Calu3 (cell line): ENCODE measurements at places on chromosomes 13 and 19.

- no peak for DNase-seq
Measured at GRCh38 chr13:28137596-28137995, 749 bp upstream of the PAN3 start.

DNA sequence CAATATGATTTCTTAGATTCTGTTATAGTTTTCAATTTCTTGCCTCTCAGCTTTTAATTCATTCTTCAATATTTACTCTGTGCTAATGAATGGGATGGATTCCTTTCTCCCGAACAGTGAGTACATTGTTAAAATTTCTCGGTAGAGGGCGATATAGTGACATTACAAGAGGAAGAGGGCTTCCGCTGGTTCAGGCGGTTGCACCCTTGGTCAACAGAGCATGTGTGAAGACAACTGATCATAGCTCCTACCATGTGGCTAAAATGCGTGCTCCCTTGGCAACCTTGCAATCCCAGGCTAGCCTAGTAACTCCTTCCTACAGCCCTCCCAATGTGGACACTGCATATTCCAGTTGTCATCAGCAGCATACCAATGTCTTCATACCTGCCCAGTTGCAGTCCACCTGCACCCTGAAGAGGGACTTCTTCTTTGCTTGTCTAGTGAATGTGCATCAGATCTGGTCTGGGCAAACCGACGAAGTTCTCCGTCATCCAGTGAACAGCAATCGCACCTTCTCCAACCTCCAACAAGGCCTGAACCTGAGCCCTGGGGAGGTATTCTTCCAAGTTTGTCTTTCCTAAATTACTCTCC is 653.0 kb upstream of the GPC6 start:
- DNase-seq, result no peak

GRCh38 chr13:31074756-31075155 is 86.9 kb downstream of the HSPH1 start:
- DNase-seq, result no peak

- no peak for DNase-seq
Measured at GRCh38 chr13:23889615-23890607, 711 bp upstream of the MIPEP start.

DNA sequence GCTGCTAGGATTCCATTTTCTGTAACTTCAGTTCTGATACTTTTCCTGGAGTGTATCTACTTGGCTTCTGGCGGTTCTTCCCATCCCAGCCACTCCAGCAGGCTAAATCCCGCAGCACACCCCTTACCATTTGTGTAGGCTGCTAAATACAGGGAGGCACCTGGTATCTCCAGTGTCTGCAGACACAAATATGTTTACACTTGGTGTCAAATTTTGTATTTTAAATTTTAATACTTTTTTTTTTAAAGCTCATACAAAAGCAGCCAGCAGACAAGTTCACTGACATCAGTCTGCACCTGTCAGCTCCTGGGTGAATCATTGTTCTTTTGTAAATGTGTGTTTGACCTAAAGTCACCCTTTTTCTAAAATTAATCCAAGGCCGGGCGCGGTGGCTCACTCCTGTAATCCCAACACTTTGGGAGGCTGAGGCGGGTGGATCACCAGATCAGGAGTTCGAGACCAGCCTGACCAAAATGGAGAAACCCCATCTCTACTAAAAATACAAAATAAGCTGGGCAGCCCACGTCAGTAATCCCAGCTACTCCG is 3.4 kb upstream of the ZSCAN4 start:
- DNase-seq, result no peak

GRCh38 chr19:2274931-2275535 is 6.9 kb downstream of the PEAK3 start:
- DNase-seq, result peak; percentile 45

- DNase-seq, result no peak
Measured at GRCh38 chr19:46466536-46467196, 4.7 kb downstream of the PNMA8A start.

GRCh38 chr19:41136636-41137455 is 22.6 kb downstream of the CYP2F1 start:
- no peak for DNase-seq

- DNase-seq, result no peak
Measured at GRCh38 chr19:12606796-12607195, 3.8 kb downstream of the ZNF490 start.

GRCh38 chr13:88189728-88190127 is 518.6 kb downstream of the SLITRK5 start:
- no peak for DNase-seq

GRCh38 chr13:108266321-108266990 is 3.1 kb upstream of the TNFSF13B start:
- DNase-seq, result no peak

GRCh38 chr19:2923510-2923909 is 21.3 kb downstream of the ZNF77 start:
- no peak for DNase-seq

- no peak for DNase-seq
Measured at GRCh38 chr13:109271061-109271460, 515.3 kb downstream of the IRS2 start.

GRCh38 chr19:13150931-13151604 is 857 bp downstream of the IER2 start:
- DNase-seq, result no peak

DNA sequence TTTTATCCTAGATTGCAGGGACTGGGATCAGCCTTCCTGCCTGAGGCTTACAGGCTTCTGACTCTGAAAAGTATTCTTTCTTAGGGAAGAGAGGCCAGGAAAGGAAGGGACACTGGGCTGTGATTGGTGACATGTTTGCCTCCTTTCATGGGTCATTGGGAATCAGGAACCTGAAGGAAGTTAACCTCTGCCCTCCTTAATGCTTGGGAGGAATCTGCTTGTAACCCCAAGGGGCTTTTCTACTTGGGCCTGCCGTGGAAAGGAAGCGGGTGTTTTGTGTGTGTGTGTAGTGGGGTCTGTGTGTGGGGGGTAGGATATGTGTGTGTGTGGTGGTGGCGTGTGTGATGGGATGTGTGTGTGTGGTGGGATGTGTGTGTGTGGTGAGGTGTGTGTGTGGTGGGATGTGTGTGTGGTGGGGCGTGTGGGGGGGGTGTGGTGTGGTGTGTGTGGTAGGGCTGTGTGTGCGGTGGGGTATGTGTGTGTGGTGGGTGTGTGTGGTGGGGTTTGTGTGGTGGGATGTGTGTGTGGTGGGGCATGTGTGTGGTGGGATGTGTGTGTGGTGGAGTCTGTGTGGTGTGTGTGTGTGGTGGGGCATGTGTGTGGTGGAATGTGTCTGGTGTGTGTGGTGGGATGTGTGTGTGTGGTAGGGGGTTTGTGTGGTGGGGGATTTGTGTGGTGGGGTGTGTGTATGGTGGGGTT is 41.3 kb upstream of the NPAS1 start:
- no peak for DNase-seq

- DNase-seq, result no peak
Measured at GRCh38 chr13:45055902-45056648, 64.2 kb upstream of the GTF2F2 start.

- peak; percentile 24 for DNase-seq
Measured at GRCh38 chr13:52411629-52412028, 5.7 kb upstream of the THSD1 start.

- DNase-seq, result no peak
Measured at GRCh38 chr13:73107970-73108369, 49.2 kb downstream of the KLF5 start.

DNA sequence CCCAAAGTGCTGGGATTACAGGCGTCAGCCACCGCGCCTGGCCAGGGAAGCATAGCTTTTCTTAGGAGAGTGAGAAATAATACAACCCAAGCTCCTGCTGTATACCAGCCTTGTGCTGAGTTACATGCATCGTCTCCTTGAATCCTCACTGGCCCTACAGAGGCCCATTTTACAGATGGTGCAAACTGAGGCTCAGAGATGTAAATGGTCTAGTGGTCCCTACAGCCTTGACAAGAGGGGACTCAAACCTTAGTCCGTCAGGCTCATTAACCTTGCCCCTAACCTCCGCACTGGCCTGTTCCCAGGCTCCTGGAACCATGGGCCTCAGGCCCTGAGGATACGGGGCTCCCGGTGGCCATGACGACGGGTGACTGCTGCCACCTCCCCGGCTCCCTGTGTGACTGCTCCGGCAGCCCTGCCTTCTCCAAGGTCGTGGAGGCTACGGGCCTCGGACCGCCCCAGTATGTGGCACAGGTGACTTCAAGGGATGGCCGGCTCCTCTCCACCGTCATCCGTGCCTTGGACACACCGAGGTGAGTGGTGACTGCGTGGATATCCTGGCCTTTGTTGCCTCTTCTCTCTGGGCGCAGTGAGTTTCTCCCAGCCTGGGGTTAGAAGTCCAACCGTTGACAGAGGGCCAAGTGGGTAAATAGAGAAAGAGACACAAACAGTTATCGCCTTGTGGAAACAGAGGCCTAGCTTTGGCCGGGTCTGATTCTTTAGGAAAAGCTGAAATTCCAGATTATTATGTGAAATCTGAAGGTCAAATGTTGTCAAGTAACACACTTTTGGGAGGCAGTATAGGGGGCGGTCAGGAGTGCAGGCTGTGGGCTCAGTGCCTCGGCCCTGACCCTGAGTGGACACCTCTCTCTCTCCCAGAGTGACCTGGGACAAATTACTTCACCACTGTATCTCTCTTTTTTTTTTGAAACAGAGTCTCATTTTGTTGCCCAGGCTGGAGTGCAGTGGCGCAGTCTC is 8.7 kb downstream of the MARCHF2 start:
- DNase-seq, result no peak

DNA sequence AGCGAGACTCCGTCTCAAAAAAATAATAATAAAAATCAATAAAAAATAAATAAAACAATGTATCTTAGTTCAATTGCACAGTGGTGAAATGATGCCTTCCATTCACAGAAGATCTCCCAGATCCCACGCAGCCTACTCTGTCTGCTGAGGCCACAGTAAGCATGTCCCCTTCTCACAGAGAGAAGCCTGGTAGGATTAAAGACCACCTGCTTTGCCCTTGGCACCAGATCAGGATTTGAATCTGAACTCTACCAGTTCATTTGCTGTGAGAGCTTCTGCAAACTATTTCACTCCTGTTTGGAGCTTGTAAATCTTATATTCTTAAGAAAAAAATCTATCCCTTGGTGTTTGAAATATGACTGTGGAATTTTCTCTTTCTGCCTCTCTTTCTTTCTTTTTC is 2.2 kb upstream of the SLC7A1 start:
- no peak for DNase-seq

DNA sequence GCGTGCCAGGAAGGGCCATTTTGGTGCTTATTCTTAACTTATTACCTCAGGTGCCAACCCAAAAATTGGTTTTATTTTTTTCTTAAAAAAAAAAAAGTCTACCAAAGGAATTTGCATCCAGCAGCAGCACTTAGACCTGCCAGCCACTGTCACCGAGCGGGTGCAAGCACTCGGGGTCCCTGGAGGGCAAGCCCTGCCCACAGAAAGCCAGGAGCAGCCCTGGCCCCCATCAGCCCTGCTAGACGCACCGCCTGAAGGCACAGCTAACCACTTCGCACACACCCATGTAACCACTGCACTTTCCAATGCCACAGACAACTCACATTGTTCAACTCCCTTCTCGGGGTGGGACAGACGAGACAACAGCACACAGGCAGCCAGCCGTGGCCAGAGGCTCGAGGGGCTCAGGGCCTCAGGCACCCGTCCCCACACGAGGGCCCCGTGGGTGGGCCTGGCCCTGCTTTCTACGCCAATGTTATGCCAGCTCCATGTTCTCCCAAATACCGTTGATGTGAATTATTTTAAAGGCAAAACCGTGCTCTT is 49.3 kb downstream of the RAB20 start:
- DNase-seq, result no peak

GRCh38 chr13:66748712-66749111 is 481.4 kb downstream of the PCDH9 start:
- no peak for DNase-seq

- no peak for DNase-seq
Measured at GRCh38 chr13:32093006-32093405, 61.4 kb downstream of the FRY start.

DNA sequence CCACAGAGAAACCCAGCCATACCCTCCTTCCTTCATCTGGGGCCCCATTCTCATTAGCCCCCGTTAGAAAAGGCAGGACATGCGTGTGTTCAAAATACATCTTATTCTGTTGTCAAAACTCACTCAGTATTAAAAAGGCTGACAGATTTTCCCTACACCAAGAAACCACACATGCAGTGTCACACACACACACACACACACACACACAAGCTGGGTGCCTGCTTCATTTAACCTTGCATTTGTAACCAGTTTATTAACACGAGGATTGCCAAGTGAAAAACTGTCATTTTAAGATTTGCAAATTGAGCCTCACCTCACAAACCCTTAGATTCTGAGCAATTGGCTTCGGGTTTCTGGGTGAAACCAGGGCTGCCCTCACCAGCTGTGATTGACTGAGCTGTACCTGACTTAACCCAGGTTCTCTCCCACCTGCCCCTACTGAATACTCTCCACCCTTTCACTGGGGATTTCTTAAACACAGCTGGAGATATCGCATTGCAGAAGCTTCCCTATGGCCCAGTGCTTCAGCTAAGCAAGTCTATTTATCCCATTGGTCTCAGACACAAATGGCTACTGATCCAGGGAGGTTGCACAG is 172.7 kb upstream of the ZNF507 start:
- DNase-seq, result no peak

DNA sequence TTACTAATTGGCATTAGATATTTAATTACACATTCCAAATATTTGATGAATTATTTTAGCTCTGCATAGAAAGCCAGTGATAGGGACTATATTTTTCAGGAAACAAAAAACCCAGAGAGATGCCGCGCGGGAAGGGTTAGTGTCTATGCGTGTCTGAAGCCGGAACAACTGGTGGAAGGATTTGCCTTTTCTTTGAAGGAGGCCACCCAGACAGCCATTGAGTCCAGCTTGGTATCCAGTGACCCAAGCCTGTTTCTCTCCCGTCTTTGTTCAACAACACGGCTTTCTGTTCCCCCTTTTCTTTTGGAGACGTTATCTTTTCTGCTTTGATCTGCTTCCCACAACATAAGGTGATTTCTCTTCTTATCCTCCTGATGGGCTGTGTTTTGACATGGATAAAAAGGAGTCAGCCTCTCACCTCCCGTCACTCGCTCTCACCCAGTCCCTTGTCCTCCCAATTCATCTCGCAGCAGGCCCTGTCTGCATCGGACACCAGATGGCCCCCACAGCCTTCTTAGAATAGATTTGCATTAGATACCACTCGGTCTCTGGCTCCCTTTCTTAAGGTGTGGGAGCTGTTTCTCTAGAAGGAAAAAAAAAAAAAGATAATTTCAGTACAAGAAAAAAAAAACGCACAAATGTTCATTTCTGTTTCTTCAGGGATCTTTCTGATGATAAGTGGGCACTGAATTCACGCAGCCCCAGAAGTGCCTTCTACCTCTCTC is 361.8 kb downstream of the ZNF536 start:
- no peak for DNase-seq

GRCh38 chr13:100637796-100638195 is 36.8 kb downstream of the TMTC4 start:
- DNase-seq, result no peak
